ENCODE measurements at places on chromosomes 2 and 18. TPM values are rescaled to one million over a fixed set of nuclear protein-coding genes. Genes with fewer than 3 reads are reported as not detected.
A peak's percentile ranks its signal among the peaks of the same experiment; 100 is the strongest.

DNA sequence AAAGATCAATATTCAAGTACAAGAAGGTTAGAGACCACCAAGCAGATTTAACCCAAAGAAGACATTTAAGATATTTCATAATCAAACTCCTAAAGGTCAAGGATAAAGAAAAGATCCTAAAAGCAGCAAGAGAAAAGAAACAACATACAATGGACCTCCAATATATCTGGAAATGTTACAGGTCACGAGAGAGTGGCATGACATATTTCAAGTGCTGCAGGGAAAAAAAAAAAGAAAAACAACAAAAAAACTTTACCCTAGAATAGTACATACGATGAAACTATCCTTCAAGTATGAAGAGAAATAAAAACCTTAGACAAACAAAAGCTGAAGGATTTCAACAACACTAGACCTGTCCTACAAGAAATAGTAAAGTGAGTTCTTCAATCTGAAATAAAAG lies 91.5 kb upstream of the CD226 start:
- H3K4me3 ChIP-seq = no peak overlapping the region
- H3K36me3 ChIP-seq = no peaks in the 10 kb centered on the region
- H3K4me1 ChIP-seq = no peaks in the 10 kb centered on the region
- no peak for DNase-seq

CNRIP1 gene
- total RNA-seq = 3.4 TPM

MC2R gene
- not detected for total RNA-seq

GRCh38 chr2:205267323-205267722 lies 415.0 kb upstream of the NRP2 start:
- no peak overlapping the region for H3K27ac ChIP-seq
- H3K27me3 ChIP-seq = no peaks in the 10 kb centered on the region
- no peak for DNase-seq
- no peaks in the 10 kb centered on the region for H3K36me3 ChIP-seq
- H3K4me1 ChIP-seq = no peaks in the 10 kb centered on the region

DNA sequence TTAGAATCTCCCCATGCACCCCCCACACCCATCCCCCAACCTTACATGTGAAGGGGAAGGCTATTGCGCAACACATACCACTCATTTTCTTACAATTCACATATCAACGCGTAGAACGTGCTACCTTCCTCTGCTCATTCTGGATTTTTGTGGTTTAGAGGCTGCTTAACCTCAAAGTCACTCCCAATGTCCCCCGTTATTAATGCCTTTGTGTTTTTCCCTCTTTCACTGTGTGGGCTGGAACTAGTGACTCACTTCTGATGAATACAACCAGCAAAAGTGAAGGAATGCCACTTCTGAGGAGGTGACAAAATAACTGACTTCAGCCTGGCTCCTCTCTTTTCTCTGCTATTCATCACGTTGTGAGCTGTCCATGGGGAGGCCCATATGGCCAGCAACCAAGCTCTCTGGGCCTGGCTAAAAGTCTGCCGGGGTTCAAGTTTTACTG lies 342.5 kb upstream of the NXPH2 start:
- no peaks in the 10 kb centered on the region for H3K27me3 ChIP-seq
- no peaks in the 10 kb centered on the region for H3K4me1 ChIP-seq
- H3K36me3 ChIP-seq = no peaks in the 10 kb centered on the region
- no peak overlapping the region for H3K27ac ChIP-seq
- no peak for DNase-seq
- no peak overlapping the region for H3K4me3 ChIP-seq

GAL3ST2 gene
- not detected for total RNA-seq

DNA sequence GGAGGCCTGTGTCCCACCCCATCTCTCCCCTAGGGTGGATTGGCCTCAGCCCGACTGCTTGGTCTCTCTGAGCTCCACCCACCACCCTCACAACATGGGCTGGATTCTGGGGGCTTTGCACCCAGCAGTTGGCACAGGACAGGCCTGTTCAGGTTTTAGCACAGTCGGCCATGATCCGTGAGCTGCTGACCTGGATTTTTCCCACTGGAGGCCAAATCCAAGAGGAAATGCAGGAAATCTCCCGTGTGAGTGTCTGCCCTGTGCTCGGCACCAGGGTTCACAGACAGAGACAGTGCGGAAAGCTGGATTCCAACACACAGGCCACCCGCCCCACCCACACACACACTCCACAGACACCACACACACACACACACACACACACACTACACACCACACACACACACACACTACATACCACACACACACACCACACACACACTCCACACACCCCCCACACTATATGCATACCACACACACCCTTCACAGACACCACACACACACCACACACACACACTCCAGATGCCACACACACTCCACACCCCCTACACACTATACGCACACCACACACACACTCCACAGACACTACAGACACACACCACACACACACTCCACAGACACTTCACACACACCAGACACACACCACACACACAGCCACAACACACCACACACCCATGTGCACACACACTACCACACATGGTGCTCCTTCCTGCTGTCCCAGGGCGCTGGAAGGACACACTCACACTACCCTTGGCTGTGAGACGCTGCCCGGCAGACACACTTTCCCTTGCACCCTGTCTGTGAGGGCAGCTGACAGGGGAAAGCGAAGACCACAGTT lies 14.1 kb downstream of the MBP start:
- DNase-seq = no peak
- H3K27me3 ChIP-seq = no peaks in the 10 kb centered on the region
- no peak overlapping the region for H3K4me3 ChIP-seq
- peaks cover 30% of the 10 kb centered on the region for H3K4me1 ChIP-seq
- no peak overlapping the region for H3K27ac ChIP-seq

HOXD8 gene
- 0.63 TPM for total RNA-seq

PTH2R gene
- total RNA-seq = 0.62 TPM

TGFA gene
- total RNA-seq = 7.6 TPM

GRCh38 chr18:28820353-28820752 lies 643.4 kb upstream of the CDH2 start:
- no peak for DNase-seq
- H3K36me3 ChIP-seq = no peaks in the 10 kb centered on the region
- H3K27me3 ChIP-seq = no peaks in the 10 kb centered on the region
- H3K4me3 ChIP-seq = no peak overlapping the region
- H3K27ac ChIP-seq = no peak overlapping the region

DNA sequence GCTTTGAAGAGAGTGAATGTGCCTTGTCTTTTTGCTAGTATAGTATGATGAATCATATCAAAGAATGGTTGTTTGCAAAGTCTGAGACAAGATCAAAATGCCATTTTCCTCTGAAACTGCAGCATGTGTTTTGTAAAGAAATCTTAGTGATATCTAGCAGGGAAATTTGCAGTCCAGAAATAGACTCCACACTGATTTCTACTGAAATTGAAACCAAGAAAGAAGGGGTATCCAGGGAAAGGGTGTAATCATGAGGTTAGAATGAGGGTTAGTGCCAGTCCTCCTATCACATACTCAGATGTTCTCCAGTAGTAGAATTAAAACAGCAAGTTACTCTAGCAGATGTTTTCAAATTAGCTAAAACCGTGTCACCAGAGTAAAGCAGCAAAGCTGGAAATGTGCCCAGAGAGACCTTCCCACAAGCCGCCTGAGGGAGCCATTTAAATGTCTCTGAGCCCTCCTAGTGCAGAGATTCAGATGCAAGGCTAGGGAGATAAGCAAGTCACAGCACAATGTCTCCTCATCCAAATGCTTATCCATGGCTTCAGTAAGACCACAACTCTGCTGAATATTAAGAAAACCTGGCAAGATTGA lies 4.9 kb downstream of the DLGAP1 start:
- no peak overlapping the region for H3K27ac ChIP-seq
- no peak overlapping the region for H3K4me3 ChIP-seq
- H3K27me3 ChIP-seq = peaks cover 19% of the 10 kb centered on the region
- H3K4me1 ChIP-seq = peaks cover 8% of the 10 kb centered on the region
- DNase-seq = no peak
- H3K36me3 ChIP-seq = no peaks in the 10 kb centered on the region

DNA sequence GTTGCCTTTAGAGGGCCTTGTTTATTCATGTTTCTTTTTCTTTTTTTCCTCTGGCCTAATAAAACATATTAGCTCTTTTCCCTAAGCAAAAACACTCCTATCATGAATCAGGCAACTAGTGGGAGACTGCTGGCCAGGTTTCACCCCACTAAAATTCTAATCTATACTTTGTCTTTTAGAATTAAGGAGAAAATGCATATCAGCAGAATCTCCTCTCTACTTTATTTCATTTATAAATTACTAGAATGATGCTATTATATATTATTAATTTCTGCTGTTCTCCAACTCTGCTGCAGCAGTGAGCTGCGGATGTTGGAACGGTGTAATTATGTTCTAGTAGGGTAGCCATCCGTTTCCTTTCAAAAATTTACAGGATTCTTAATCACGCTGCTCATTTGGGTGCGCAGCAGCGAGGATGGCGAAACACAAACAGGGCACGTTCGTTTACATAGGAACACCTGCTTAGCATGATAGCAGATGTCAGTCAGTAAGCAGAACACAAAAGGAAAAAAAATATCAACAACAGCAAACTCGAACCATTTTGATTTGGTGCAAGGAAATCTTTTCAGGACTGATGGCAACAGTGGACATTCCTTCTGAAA lies 30.5 kb downstream of the ZEB2 start:
- no peaks in the 10 kb centered on the region for H3K36me3 ChIP-seq
- H3K4me1 ChIP-seq = no peaks in the 10 kb centered on the region
- no peak overlapping the region for H3K4me3 ChIP-seq
- no peak overlapping the region for H3K27ac ChIP-seq

GRCh38 chr18:48939205-48940097 lies 11.3 kb downstream of the SMAD7 start:
- H3K36me3 ChIP-seq = no peaks in the 10 kb centered on the region
- H3K4me3 ChIP-seq = no peak overlapping the region
- peak overlapping the region; percentile 60 for H3K27ac ChIP-seq
- no peaks in the 10 kb centered on the region for H3K27me3 ChIP-seq
- DNase-seq = no peak
- H3K4me1 ChIP-seq = peaks cover 20% of the 10 kb centered on the region

GRCh38 chr2:29233428-29233827 lies 118.2 kb downstream of the CLIP4 start:
- H3K4me1 ChIP-seq = no peaks in the 10 kb centered on the region
- no peak for DNase-seq
- no peak overlapping the region for H3K4me3 ChIP-seq
- no peak overlapping the region for H3K27ac ChIP-seq

TRIM43 gene
- not detected for total RNA-seq

DNA sequence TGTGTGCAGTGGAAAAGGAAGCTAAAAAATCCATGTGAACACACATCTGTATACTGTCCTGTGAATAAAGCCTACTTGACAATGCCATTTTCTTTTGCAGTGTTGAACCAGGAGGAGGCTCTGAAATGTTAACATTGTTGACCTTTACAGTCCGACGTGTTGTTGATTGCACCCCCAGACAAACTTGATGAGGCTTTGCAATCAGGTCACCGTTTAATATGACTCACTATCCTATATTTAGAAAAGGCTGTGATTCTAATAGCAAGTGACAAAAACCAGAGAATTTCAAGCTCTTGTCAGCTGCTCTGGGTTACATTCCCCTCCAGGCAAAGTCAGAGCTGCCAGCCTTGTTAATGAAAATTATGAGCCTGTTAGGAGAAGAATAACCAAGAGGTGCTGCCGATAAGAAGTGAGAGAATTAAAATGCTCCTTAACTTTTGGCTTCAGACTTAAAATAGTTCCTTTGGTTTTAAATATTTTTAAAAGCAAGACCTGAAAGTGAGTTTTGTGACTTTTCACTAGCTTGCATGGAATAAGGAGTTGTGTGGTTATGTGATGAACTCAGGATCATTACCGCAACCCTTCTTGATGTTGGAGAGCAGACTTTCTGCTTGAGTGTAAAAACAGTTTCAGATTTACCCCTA lies 162.1 kb downstream of the QPCT start:
- no peaks in the 10 kb centered on the region for H3K4me1 ChIP-seq
- H3K4me3 ChIP-seq = no peak overlapping the region
- no peaks in the 10 kb centered on the region for H3K27me3 ChIP-seq
- H3K36me3 ChIP-seq = no peaks in the 10 kb centered on the region
- DNase-seq = no peak

DNA sequence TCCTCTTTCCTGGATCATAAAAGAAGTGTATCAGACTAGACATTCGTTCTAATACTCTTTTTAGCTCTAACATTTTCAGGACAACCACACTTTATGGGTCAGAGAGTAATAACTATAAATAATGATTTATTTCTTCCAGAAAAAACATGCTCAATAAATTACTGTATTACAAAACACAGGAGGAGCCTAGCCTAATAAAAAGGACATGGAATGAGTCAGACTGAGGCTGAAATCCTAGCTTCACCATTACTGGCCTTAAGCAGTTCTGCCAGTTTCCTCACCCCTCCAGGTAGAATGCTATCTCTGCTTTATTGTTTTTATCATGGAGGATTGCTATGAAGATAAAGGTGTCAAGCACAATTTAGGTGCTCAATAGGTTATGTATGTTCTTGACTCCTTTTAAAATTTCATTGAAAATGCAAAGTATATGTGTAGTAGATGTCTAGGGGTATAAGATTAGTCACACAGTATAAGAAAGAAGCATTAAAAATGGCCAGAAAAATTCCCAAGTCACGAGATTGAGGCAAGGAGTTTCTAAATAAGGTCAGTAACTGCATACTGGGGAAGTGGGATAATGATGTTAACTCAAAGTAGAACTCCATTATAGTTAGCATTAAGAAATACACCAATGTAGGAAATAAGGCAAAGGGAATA lies 105.5 kb upstream of the NEUROD1 start:
- no peak overlapping the region for H3K27ac ChIP-seq
- no peak for DNase-seq
- peaks cover 7% of the 10 kb centered on the region for H3K4me1 ChIP-seq
- H3K4me3 ChIP-seq = no peak overlapping the region
- H3K36me3 ChIP-seq = no peaks in the 10 kb centered on the region

TUBA4B gene
- not detected for total RNA-seq

DNA sequence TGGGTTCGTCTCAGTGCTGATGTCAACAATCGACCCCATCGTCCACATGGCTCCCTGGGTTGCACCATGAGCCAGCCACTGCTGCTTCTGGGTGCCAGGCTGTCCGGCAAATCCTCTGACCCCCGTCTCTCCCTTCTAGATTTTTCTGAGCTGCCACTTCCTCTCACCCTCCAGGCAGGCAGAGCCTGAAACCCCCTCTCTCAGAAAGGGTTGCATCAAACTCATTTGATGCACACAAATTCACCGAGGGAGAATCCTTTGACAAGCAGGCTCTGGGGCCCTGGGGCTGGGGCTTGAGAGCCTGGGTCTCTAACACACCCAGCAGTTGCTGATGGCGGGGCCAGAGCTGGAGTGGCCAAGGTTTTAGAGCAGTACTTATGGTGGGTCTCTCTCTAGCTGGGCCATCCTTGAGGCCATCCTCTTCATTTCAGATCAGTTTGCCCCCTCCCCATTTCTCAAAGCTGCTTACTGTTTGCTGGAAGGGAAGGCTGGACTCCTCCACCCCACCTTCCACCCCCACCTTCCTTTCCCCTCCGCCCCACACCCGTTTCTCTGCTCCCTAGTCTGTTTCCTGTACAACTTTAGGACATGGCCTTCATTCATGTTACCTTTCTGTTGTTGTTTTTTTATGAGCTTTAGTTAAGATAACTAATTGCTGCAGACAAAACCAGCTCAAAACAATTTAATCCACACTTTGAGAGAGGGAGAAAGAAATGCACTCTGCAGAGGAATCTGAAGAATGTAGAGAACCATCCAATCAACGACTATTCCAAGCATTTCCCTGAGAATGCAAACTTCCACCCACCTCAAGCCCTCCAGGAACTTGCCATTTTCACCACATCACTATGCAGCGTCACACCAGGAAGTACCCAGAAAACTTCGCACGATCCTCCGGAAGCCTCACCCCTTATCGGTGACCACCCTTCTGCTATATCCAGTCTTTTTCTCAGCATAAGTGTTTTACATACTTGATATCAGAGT lies 69.5 kb downstream of the ARL4C start:
- no peak overlapping the region for H3K4me3 ChIP-seq
- no peaks in the 10 kb centered on the region for H3K4me1 ChIP-seq
- peak overlapping the region; percentile 36 for H3K27ac ChIP-seq

All from pancreas (tissue), 10 donors.